B cell (primary cell): ENCODE measurements at places on chromosomes 12 and 14. TPM values are rescaled to one million over a fixed set of nuclear protein-coding genes. Genes with fewer than 3 reads are reported as not detected.

- H3K4me3 ChIP-seq: no peak overlapping the region
- H3K36me3 ChIP-seq: no peaks in the 10 kb centered on the region
- H3K4me1 ChIP-seq: no peaks in the 10 kb centered on the region
- no peak for DNase-seq
- H3K27me3 ChIP-seq: no peaks in the 10 kb centered on the region
- no peak overlapping the region for H3K27ac ChIP-seq
These were observed 98.7 kb downstream of the BBS10 start for GRCh38 chr12:76249501-76249900.

DNA sequence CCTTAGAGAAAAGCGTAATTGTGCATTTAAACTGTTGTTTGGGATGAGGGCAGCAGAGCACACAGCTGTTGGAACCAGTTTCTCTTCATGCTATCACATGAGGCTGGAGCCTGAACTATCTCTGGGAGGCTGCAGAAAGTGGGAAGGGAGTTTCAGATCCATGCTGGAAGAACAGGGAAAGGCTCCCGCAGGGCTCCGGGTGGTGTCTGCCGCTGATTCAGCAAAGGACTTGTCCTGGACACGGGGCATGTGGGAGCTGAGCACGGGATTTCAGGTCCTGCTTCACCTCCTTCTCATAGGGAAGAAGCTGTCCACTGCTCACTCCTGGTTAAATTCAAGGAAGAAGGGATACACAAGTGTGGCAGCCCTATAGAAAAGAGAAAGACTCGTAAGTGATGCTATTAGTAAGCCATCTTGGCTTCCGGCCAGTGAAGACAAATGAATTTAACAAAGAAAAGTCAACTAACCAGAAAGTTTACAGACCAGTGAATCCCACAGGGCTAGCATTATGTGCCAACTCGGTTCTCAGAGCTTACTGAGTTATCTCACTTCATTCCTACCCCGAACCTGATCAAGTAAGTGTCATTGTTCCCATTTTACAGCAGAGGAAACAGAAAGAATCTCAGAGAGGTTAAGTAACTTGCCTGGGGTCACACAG lies 6.7 kb upstream of the FZD10 start:
- no peaks in the 10 kb centered on the region for H3K36me3 ChIP-seq
- no peak overlapping the region for H3K4me3 ChIP-seq
- no peaks in the 10 kb centered on the region for H3K4me1 ChIP-seq
- H3K27me3 ChIP-seq: no peaks in the 10 kb centered on the region
- DNase-seq: no peak

- peak; percentile 59 for DNase-seq
- H3K4me3 ChIP-seq: peak within 1 kb of the TSS; percentile 41
- peaks cover 38% of the 10 kb centered on the region for H3K4me1 ChIP-seq
- H3K36me3 ChIP-seq: no peaks in the 10 kb centered on the region
- H3K27me3 ChIP-seq: no peaks in the 10 kb centered on the region
These were observed at the start of gene P2RX7 for GRCh38 chr12:121132601-121133481. Gene P2RX7 (plus strand): TSS chr12:121132876. CDS start chr12:121132971, 95 bp downstream.

DNA sequence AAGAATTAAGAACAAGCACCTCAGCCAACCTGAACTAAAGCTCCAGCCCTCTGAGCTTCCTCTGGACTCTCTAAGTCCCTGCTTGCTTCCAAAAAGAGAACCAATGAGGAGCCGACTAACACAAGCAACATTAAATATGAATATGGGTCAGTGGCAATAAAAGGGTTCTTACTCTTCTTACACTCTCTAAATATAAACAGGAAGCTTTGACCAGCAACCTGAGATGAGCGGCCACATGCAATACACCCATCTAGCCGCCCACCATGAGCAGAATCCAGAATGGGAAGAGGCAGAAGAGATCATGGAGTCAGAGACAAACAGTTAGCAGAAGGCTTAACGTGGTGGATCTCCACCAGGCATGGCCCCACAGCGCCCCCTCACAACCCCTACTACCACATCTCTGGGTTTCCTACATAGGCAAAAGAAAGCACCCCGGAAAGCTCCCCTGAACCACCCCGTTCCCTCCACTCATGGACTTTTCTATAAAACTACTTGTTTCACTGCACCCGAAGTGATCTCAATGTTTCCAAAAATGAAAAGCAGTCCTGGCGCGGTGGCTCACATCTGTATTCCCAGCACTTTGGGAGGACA lies 59.4 kb downstream of the TTC7B start:
- H3K4me1 ChIP-seq: peaks cover 22% of the 10 kb centered on the region
- H3K4me3 ChIP-seq: no peak overlapping the region
- H3K36me3 ChIP-seq: no peaks in the 10 kb centered on the region
- no peaks in the 10 kb centered on the region for H3K27me3 ChIP-seq
- no peak overlapping the region for H3K27ac ChIP-seq

- no peak overlapping the region for H3K27ac ChIP-seq
- no peaks in the 10 kb centered on the region for H3K27me3 ChIP-seq
- H3K4me3 ChIP-seq: no peak overlapping the region
- H3K36me3 ChIP-seq: no peaks in the 10 kb centered on the region
- no peaks in the 10 kb centered on the region for H3K4me1 ChIP-seq
These were observed 167.1 kb downstream of the TTC7B start for GRCh38 chr14:90649083-90649482.

DNA sequence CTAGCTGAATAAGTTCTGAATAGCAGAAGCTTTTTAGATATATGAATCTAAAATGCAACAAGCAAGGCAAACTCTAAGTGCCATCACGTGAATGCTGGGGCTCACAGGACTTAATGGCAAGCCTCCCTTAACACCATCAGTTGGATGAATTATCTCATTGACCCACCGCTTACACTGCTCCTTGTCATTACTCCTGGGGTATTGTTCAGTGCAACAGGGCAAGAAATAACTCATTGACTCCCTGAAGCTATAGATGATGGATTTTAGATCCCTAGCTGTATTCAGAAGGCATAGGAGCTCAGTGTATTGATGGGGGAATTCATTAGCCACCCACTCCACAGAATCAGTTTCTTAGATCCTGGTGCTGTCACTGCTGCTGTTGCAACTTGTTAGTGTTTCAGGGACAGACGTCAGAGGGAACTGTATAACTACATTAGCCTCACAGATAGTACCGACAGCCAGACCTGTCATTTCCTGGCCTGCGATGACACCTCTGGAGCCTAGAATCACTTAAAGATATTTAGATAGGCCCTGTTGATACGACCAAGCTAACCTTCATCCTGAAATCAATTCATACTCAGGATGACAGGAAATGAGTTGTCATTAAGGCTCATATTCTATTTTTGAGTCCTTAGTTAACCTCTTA lies 735.3 kb downstream of the DIO2 start:
- no peak overlapping the region for H3K27ac ChIP-seq
- DNase-seq: no peak
- H3K4me3 ChIP-seq: no peak overlapping the region

- no peaks in the 10 kb centered on the region for H3K4me1 ChIP-seq
- H3K36me3 ChIP-seq: peaks cover 9% of the 10 kb centered on the region
- H3K27me3 ChIP-seq: no peaks in the 10 kb centered on the region
- DNase-seq: peak; percentile 17
- H3K27ac ChIP-seq: no peak overlapping the region
These were observed 286.9 kb downstream of the ERC1 start for GRCh38 chr12:1277905-1278304.

DNA sequence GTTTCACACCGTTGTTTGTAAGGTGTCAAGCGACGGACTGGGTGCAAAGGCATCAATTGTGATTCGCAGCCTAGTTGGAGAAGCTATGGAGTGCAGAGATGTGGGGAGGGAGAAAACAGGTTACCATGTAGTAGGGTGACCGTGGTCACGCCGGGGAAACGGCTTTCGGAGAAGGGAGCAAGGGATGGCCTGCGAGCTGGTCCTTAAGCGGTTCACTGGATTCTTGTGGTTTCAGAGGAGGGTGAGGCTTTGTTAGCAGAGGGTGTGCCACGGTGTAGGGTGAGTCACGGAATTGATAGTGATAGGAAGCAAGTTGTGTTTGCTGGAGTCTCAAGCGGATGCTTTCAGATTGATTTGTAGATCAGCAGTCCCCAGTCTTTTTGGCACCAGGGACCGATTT lies 2.3 kb downstream of the PIWIL1 start:
- no peak for DNase-seq
- H3K4me3 ChIP-seq: no peak overlapping the region
- H3K27ac ChIP-seq: no peak overlapping the region
- no peaks in the 10 kb centered on the region for H3K27me3 ChIP-seq

- H3K4me3 ChIP-seq: no peak overlapping the region
- H3K4me1 ChIP-seq: no peaks in the 10 kb centered on the region
- H3K27me3 ChIP-seq: no peaks in the 10 kb centered on the region
- no peak overlapping the region for H3K27ac ChIP-seq
- no peaks in the 10 kb centered on the region for H3K36me3 ChIP-seq
These were observed 349.9 kb downstream of the C12orf50 start for GRCh38 chr12:87679251-87679650.

GRCh38 chr12:51333536-51333935 lies 9.6 kb upstream of the BIN2 start:
- DNase-seq: no peak
- no peaks in the 10 kb centered on the region for H3K27me3 ChIP-seq
- no peak overlapping the region for H3K4me3 ChIP-seq
- no peaks in the 10 kb centered on the region for H3K36me3 ChIP-seq

- peak overlapping the region; percentile 3 for H3K4me3 ChIP-seq
- peak overlapping the region; percentile 31 for H3K27ac ChIP-seq
- H3K27me3 ChIP-seq: no peaks in the 10 kb centered on the region
- H3K4me1 ChIP-seq: peaks cover 24% of the 10 kb centered on the region
- H3K36me3 ChIP-seq: no peaks in the 10 kb centered on the region
These were observed 4.4 kb upstream of the TINF2 start for GRCh38 chr14:24246765-24247212.

DNA sequence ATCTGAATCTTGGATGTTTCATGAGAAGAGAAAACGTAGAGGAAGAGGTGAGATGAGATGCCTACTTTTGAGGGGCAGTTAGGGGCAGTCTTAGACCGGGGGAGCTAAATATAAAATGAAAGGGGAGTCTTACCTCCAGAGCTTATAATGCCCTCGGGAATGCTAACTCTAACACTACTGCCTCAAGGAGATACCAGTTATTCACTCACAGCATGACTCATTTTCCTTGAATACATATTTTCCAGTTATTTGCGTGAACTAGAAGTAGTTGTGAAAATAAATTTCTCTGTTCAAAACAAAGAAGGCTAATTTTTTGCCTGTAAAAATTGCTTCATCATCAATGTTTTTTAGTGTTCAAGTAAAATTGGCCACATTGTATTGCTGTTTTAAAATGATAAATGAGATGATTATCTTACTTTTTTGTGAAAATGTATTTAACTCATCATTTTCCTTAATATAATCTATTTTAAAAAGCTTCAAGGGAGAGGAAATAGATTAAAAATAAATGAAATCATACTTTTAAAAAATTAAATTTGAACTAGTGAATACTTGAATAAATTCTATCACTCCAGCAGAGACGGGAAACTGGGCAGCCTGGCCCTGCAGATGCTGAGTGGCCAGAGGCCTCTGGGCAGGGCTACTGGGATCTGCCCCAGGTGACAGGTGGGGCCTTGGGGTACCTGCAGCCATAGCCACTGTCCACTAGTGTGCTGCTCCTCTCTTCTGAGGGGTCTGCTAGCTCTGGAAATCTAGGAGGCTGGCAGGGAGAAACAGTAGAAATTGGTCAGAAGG lies 339.3 kb downstream of the EGLN3 start:
- H3K4me3 ChIP-seq: no peak overlapping the region
- no peak overlapping the region for H3K27ac ChIP-seq
- H3K4me1 ChIP-seq: no peaks in the 10 kb centered on the region
- no peaks in the 10 kb centered on the region for H3K27me3 ChIP-seq

- H3K36me3 ChIP-seq: peaks cover 41% of the 10 kb centered on the region
- H3K27me3 ChIP-seq: no peaks in the 10 kb centered on the region
These were observed 85.5 kb downstream of the TESC start for GRCh38 chr12:117013726-117014125.

GRCh38 chr12:48998497-48999353 lies 450 bp downstream of the DDN start:
- H3K36me3 ChIP-seq: peaks cover 22% of the 10 kb centered on the region
- DNase-seq: peak; percentile 66
- H3K4me3 ChIP-seq: peak overlapping the region; percentile 27
- peaks cover 44% of the 10 kb centered on the region for H3K4me1 ChIP-seq
- H3K27ac ChIP-seq: no peak overlapping the region
- H3K27me3 ChIP-seq: peaks cover 11% of the 10 kb centered on the region

GRCh38 chr12:111451649-111452129 lies 46.0 kb downstream of the SH2B3 start:
- H3K4me1 ChIP-seq: peaks cover 24% of the 10 kb centered on the region
- H3K27ac ChIP-seq: peak overlapping the region; percentile 37
- H3K36me3 ChIP-seq: peaks cover 76% of the 10 kb centered on the region
- no peak overlapping the region for H3K4me3 ChIP-seq
- H3K27me3 ChIP-seq: no peaks in the 10 kb centered on the region

- no peak for DNase-seq
- H3K36me3 ChIP-seq: no peaks in the 10 kb centered on the region
- H3K4me3 ChIP-seq: no peak overlapping the region
- H3K4me1 ChIP-seq: no peaks in the 10 kb centered on the region
These were observed 1027.4 kb downstream of the FSCB start for GRCh38 chr14:43479596-43480195.

DNA sequence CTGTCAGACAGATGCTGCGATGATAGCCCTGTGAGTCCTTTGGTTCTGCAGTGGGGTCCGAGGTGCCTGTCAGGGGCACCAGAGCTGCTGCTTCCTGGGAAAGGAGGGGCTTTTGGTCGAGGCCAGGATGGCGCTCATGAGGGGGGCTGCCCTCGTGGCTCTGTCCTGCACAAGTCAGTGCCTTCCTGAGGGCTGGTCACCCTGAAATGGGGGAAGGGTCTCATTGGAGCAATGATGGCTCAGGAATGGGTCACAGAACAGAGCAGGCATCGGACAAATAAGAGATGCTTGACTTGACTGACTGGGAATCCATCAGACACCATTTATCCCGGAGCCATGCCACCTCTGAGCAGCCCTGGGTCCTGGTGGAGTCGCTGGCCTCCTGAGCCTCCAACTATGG lies 121.9 kb downstream of the ADGRD1 start:
- no peak for DNase-seq
- H3K4me1 ChIP-seq: no peaks in the 10 kb centered on the region
- no peak overlapping the region for H3K27ac ChIP-seq

DNA sequence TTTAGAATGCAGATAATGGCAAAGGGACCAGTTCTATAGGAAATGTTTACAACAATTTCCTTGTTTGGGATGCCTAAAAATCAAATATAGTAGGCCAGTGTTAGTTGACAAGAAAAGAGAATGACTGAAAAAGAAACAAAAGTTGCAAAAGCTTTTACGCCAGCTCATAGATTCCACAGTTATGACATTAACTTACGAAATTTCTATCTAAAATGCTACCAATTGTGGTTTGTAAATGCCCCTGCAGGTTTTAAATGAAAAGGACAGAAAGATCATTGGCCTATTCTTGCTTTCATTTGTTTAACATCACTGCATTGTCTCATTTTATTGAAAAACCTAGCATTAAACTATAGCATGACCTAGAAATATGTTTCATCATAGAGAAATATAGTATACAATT lies 345.8 kb downstream of the CCDC91 start:
- H3K4me3 ChIP-seq: no peak overlapping the region
- H3K27me3 ChIP-seq: no peaks in the 10 kb centered on the region
- no peak overlapping the region for H3K27ac ChIP-seq
- H3K36me3 ChIP-seq: no peaks in the 10 kb centered on the region
- no peak for DNase-seq
- no peaks in the 10 kb centered on the region for H3K4me1 ChIP-seq

IFNG-AS1 gene
- 14.7 and 19.0 TPM in 2 replicates for total RNA-seq

KLRC3 gene
- not detected in 2 replicates for total RNA-seq

ENDOU gene
- not detected in 2 replicates for total RNA-seq

VWF gene
- not detected in 2 replicates for total RNA-seq

DPPA3 gene
- not detected in 2 replicates for total RNA-seq

TRIM9 gene
- total RNA-seq: 0.32 TPM in 2 replicates

FAM161B gene
- 5.9 and 6.4 TPM in 2 replicates for total RNA-seq

PRKD1 gene
- total RNA-seq: 3.3 and 4.3 TPM in 2 replicates

RNU4-1 gene
- total RNA-seq: 3,269 and 3,426 TPM in 2 replicates

RNF212B gene
- not detected in 2 replicates for total RNA-seq

PIK3C2G gene
- total RNA-seq: not detected in 2 replicates

HELB gene
- total RNA-seq: 10.0 and 11.8 TPM in 2 replicates
